Activated CD4-positive, alpha-beta T cell treated with anti-CD3 and anti-CD28 coated beads, Interleukin-2, amount 10 ng/mL, durations not matched to agents 24 days and 14 days (primary cell): ENCODE measurements at places on chromosomes 7 and 10. TPM values are rescaled to one million over a fixed set of nuclear protein-coding genes. Genes with fewer than 3 reads are reported as not detected.

DNA sequence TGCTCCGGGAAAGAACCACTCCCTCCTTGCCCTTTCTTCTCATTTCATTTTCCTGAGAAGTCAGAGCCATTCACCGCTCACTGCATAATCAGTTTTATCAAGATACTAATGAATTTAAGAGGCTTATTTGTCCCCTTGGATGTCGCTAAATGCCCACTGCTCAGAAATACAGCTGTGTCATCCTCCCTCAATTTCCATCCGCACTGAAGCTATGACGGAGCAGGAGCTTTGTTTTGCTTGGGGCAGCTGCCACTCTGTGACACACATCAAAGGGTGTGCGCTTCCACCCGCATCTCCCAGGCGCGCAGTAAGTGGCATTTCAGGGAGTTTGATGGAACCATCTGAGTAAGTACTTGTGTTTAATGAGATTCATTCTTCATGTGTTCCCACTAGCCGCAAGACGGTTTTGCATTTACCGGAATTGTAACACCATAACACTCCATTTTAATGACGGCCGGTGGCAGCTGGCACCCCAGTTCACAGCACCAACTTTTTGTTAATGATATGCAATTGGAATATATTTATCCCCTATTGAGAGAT is 103.8 kb upstream of the PARD3 start:
- no peak overlapping the region for H3K4me3 ChIP-seq
- DNase-seq = no peak
- no peak overlapping the region for H3K27ac ChIP-seq
- no peaks in the 10 kb centered on the region for H3K36me3 ChIP-seq
- H3K4me1 ChIP-seq = no peaks in the 10 kb centered on the region
- H3K27me3 ChIP-seq = no peaks in the 10 kb centered on the region

- H3K4me3 ChIP-seq = no peak overlapping the region
- no peaks in the 10 kb centered on the region for H3K36me3 ChIP-seq
- no peak for DNase-seq
- peaks cover 13% of the 10 kb centered on the region for H3K4me1 ChIP-seq
- H3K27me3 ChIP-seq = peaks cover 17% of the 10 kb centered on the region
Measured at GRCh38 chr10:91032611-91033206, 111.8 kb upstream of the ANKRD1 start.

DNA sequence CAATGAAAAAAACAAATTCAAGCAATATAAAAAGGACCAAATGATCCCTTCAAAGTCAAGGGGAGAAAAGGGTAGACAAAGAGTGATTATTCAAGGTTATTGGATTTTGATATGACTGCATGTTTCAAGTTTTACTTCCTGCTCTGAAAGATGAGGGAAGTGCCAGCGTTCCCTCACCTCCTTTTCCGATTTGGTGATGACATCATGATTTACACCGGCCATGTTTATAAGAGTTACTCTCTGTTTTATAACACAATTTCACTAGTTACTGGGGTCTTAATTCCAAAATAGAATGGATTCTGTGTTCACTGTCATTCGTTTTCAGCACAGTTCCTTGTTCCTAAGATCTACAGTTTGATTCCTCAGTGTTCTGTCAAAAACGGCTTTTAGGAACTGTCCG is 60.5 kb upstream of the CPXM2 start:
- DNase-seq = no peak
- no peak overlapping the region for H3K4me3 ChIP-seq
- H3K4me1 ChIP-seq = no peaks in the 10 kb centered on the region
- H3K36me3 ChIP-seq = no peaks in the 10 kb centered on the region
- no peaks in the 10 kb centered on the region for H3K27me3 ChIP-seq

DNA sequence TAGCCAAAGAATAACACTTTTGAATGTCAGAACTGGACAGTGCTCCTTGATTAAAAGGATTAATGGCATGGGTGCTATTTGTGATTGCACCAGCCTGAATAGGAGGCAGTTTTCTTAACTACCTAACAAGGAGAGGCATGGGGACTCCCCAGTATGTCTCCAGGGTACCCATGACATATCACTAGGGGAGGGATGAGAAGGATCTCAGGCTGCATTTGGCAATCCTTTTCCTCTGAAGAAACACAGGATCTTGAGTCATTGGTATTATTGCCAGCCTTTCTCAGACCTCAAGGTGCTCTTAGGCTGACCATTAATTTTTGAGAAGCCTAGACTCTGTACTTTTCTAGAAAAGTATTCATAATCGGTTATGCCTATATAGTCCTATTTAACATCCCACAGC is 77.5 kb upstream of the NPVF start:
- no peaks in the 10 kb centered on the region for H3K4me1 ChIP-seq
- H3K36me3 ChIP-seq = no peaks in the 10 kb centered on the region
- no peak overlapping the region for H3K27ac ChIP-seq
- no peak for DNase-seq

DNA sequence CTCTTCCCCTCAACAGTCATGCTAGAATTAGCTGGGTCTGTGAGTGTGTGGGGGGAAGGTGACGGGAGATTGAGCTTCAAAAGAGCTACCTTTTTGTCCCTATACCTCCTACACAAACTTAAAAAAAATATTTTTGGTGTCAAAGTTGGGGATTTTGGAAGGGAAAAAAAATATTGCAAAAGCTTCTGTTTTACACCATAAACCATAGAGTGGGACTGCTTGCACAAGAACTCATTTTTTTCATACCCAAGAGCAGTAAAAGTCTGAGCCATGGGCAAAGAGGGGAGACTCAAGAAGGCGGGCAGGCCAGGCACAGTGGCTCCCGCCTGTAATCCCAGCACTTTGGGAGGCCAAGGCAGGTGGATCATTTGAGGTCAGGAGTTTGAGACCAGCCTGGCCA is 9.4 kb upstream of the ZDHHC4 start:
- no peaks in the 10 kb centered on the region for H3K4me1 ChIP-seq
- peaks cover 3% of the 10 kb centered on the region for H3K27me3 ChIP-seq
- H3K36me3 ChIP-seq = no peaks in the 10 kb centered on the region
- no peak for DNase-seq
- H3K27ac ChIP-seq = no peak overlapping the region

DNA sequence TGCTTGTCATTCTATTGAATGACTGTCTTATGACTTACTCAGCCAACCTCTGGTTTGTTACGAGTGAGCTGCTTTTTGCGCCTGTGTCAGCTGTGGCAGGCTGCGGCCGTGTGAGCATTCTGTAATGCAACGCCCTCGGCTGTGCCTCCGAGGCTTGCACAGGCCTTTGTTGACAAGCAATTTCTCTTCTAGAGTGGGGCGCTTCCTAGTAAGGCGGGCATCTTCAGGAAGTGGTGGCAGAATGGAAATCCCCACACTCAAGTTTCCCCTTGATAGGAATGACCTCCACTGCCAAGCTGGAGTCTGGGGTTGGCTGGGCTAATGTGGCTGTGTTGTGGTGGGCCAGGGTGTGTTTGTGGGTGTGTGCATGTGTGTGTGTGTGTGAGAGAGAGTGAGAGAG is 20.2 kb upstream of the TMEM178B start:
- peak overlapping the region; percentile 16 for H3K4me3 ChIP-seq
- peak; percentile 89 for DNase-seq
- H3K36me3 ChIP-seq = peaks cover 1% of the 10 kb centered on the region
- H3K27me3 ChIP-seq = peaks cover 21% of the 10 kb centered on the region
- peak overlapping the region; percentile 83 for H3K27ac ChIP-seq

DNA sequence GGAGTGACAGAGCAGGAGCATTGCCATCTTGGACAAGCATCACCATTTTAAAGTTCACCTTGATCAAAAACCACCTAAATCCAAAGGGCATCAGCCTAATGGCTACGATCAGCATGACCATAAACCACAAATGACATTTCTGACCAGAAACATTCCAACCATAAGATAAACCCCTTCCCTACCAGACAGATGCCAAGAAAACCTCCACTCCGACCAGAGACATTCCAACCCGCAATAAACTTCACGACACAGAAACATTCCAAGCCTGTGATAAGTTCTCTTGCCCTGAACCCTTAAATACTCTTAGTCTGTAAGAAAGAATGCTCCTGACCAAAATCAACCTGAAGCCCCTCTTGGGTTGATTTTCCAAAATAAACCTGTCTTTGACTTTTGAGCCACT is 606.9 kb downstream of the POM121L12 start:
- no peak overlapping the region for H3K4me3 ChIP-seq
- no peak overlapping the region for H3K27ac ChIP-seq
- no peaks in the 10 kb centered on the region for H3K27me3 ChIP-seq
- no peaks in the 10 kb centered on the region for H3K4me1 ChIP-seq
- no peak for DNase-seq

GRCh38 chr7:135763261-135763660 is 14.6 kb upstream of the FAM180A start:
- no peak for DNase-seq
- no peaks in the 10 kb centered on the region for H3K36me3 ChIP-seq
- H3K4me1 ChIP-seq = no peaks in the 10 kb centered on the region
- no peak overlapping the region for H3K4me3 ChIP-seq
- H3K27me3 ChIP-seq = peaks cover 11% of the 10 kb centered on the region

GRCh38 chr7:54179321-54180029 is 362.7 kb upstream of the VSTM2A start:
- H3K4me3 ChIP-seq = no peak overlapping the region
- no peaks in the 10 kb centered on the region for H3K27me3 ChIP-seq
- H3K36me3 ChIP-seq = no peaks in the 10 kb centered on the region
- no peak overlapping the region for H3K27ac ChIP-seq
- H3K4me1 ChIP-seq = no peaks in the 10 kb centered on the region

- peaks cover 7% of the 10 kb centered on the region for H3K27me3 ChIP-seq
- no peak overlapping the region for H3K4me3 ChIP-seq
- DNase-seq = no peak
- H3K36me3 ChIP-seq = no peaks in the 10 kb centered on the region
Measured at GRCh38 chr7:121116396-121116795, 127.9 kb downstream of the CPED1 start.

Gene SPDYE9
- not detected in 2 replicates for total RNA-seq

Gene TEX47
- not detected in 2 replicates for total RNA-seq

Gene SRGN
- 996 and 999 TPM in 2 replicates for total RNA-seq

Gene CPXM2
- not detected in 2 replicates for total RNA-seq

Gene CLDN12
- total RNA-seq = 3.3 and 4.2 TPM in 2 replicates

Gene PLPP4
- total RNA-seq = not detected in 2 replicates

Gene CRYGN
- total RNA-seq = not detected in 2 replicates

Gene CHCHD3
- 74.5 and 76.2 TPM in 2 replicates for total RNA-seq

Gene FOXI2
- total RNA-seq = not detected in 2 replicates

Gene MMP21
- 0.14 TPM in 1 of 2 replicates, not detected in the other for total RNA-seq
